Frontal cortex (tissue), 4 donors: ENCODE measurements at places on chromosomes 4 and X.

DNA sequence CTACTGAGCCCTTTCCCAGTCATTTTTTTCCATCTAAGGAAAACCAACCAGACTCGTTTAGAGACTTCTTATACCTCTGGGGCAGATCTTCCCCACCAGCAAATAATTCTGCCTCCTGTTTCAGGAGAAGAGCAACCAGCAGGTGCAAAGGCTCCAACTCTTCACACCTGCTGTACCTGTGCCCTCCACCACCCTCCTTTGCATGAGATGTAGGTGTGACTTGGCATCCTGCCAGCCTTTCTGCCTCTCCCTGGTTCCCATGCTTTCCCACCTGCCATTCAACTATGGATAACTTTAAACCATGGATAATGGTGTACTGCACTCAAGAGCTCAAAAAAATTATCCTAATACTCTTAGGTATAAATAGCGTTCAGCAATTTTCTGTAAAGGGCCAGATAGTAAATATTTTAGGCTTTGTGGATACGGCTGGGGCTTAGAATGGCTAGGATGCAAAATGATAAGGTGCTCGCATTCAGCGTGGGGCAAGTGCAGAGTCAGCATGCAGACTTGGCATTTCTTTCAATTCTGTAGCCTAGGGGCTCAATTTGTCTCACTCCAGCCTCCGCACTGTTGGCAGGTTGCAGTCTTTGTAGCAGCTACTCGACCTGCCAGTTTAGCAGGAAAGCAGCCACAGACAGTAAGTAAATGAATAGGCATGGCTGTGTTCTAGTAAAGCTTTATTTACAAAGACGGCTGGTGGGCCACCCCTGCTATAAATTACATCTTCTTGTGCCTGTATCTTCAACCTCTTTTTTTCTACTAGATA lies 79.8 kb downstream of the HCCS start:
- no peak for DNase-seq

DNA sequence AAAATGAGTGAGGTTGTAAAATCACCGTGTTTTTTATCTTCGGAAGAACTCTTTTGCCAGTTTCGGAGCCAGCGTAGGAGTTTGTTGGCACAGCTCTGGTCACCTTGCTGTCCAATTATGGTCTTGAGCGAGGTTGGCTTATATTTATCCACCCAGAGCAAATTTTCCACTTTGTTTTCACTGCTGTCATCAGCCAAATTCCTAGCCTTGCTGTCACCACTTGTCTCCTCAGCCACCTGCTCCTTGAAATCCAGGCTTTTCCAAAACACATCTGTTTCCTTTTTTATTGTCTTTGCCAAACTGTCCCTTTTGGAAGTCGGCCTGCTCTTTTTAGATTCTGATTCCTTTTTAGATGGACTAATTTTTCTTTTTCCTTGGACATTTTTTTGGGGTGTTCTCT lies 57.6 kb downstream of the RFC1 start:
- DNase-seq: no peak

DNA sequence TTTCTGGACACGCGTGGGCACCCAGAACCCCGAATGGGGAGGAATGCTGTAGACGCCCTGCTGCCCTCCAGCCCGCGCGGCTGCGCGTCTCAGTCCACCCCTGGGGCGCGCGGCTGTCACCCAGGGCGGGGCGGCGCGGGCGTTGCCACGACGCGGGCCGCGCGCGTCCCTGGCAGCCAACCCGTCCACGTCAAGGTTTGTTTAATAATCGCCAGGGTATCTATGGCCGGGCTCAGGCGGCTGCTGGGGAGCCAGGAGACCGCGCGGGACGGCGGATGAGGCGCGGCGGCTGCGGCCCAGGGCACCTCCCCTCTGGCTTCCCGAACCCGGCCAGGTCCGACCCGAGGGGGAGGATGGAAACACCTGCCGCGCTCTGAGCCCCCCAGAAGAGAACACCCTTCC lies at the start of gene SPATA18:
Gene SPATA18 (plus strand): TSS at position 92 of the 402 bp plus-strand sequence. CDS start 401 bp downstream, outside the sequence.
- DNase-seq: peak; percentile 48

GRCh38 chrX:72330131-72330530 lies 24.4 kb upstream of the CITED1 start:
- DNase-seq: no peak

- DNase-seq: no peak
These were observed 12.2 kb upstream of the EXOSC9 start for GRCh38 chr4:121788896-121789295.

DNA sequence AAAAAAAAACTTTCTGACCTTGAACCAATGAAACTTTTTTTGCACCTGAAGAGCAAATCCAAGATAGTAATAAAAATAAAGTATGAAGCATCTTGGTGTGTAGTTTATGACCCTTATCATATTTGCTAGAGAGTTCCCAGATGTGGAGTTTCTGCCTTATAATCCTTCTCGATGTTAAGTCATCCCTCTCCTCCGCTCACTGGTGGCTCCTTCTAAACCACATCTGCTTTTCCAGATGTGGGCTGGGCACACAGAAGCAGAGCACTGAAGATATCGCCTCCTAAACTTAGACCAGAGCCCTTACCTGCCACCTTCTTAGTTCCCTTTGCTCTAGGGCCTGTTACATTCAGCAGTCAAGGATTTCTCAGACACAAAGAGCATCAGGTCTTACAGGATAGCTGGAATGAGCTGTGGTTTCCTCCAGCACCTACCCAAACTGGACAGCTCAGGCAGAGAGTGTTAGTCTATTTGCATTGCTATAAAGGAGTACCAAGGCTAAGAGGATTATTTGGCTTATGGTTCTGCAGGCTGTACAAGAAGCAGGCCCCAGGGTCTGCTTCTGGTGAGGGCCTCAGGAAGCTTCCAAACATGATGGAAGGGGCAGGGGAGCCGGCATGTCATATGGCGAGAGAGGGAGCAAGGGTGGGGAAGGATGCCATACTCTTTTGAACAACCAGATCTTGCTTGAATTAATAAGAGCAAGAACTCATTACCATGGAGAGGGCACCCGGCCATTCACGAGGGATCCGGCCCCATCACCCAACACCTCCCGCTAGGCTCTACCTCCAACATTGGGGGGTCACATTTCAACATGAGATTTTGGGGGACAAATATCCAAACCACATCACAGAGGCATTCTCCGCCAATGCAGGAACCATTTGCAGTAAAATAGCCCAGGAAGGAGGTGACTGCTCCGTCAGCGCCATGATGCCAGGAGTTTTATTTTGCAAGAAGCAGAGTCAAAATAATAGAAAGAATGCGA lies 75.6 kb upstream of the HELT start:
- DNase-seq: no peak

GRCh38 chr4:16124232-16124631 lies 40.4 kb upstream of the PROM1 start:
- no peak for DNase-seq

- no peak for DNase-seq
These were observed 9.7 kb downstream of the EFNB1 start for GRCh38 chrX:68838571-68838910.

DNA sequence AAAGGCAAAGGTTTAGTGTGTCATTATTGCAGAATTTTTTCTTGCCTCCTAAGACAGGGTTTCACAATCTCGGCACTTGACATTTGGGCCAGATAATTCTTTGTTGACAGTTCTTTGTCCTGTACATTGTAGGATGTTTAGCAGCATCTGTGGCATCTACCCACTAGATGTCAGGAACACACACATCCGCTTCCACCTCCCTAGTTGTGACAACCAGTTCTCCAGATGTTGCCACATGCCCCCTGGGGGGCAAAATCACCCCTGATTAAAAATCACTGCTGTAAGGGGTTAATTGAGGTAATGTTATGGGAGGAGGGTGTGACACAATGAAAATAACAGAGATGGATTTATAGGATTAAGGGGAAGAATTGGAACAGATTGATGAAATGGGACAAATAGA lies 75.3 kb downstream of the HMGB2 start:
- no peak for DNase-seq

GRCh38 chr4:124322234-124323065 lies 390.1 kb downstream of the ANKRD50 start:
- DNase-seq: no peak

DNA sequence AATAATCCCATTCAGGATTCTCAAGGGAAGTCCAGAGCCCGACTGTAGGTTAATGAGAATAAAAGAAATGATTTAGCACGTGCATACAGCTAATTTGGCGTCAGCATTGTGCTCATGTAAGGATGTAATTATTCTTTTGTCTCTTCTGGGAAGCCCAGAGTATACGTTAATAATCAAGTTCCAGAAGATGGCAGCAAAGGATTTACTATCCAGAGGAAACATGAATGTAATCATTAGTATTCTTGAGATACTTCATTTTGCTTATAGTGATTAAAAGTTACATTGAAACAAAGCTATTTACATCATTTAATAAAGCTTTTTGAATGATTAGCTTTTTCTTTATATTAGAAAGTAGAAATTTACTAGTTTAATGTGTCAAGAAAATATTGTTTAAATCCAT lies 27.1 kb upstream of the MAP9 start:
- DNase-seq: no peak

DNA sequence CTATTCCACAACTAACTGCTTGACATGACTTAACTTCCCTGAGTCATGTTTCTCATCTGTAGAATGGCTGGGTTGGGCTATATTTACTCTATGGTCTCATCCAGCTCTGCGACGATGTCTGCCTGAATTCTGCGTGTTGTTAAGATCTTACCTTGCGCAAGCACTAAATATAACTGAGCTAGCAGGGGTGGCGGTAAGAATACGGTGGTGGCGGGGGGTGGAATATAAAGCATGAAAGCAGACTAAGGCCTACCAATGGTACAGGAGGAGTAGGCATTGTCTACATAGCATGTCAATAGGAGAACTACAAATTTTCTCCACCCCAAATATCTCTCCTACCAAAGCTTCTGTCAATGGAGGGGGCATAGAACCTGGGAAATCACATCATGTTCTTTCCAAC lies 45.7 kb upstream of the DCLK2 start:
- DNase-seq: no peak

DNA sequence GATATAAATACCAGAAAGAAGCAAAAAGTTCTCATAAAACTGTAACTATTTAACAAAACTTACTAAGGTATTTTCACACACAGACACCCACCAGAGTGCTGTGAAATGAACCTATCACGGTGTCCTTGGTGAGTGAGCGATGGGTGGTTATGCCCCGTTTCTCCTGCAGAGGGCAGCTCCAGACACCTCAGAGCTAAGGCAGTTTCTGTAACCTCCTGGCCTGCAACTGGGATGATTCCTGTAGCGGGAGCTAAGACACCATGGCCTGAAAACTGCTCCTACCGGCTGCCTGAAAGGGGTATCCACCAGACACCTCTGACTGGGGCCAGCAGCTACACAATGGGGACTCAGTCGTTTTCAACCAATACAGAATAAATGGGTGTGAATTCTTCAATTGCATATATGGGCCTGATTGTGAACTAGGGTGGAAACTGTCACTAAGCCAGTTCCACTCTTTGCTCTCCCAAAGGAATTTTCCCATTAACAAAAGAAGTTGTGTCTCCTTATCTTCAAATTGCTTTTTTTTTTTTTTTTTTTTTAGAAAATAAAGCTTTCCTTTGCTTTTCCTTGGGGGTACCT lies 2375.8 kb upstream of the TENM3 start:
- DNase-seq: peak; percentile 5

- no peak for DNase-seq
These were observed 98.8 kb downstream of the TTC29 start for GRCh38 chr4:146846882-146847281.

- DNase-seq: no peak
These were observed 160.9 kb upstream of the GIMD1 start for GRCh38 chr4:106529348-106530023.

GRCh38 chr4:181822005-181822375 lies 421.2 kb upstream of the TENM3 start:
- no peak for DNase-seq

DNA sequence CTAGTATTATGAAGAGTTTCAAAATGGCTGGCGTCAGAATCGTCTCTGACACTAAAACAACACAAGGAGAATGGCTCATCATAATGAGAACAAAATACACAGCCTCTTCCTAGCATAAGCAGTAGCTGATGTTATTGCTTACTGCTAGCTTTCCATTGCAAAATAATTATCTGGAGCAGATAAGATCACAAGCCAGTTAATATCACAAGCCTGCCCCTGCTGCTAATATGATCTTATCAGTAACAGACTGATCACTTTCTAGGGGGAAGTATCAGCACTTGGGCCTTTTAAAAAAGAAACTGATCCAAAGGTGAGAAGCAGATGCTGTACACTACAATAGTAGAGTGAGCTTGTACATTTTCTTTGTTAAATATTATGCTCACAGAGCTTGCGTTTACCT lies 554.8 kb upstream of the PABPC4L start:
- no peak for DNase-seq

GRCh38 chr4:77170926-77171325 lies 13.9 kb downstream of the CCNG2 start:
- no peak for DNase-seq

- no peak for DNase-seq
These were observed 362.2 kb upstream of the SPANXN4 start for GRCh38 chrX:142663330-142664095.

DNA sequence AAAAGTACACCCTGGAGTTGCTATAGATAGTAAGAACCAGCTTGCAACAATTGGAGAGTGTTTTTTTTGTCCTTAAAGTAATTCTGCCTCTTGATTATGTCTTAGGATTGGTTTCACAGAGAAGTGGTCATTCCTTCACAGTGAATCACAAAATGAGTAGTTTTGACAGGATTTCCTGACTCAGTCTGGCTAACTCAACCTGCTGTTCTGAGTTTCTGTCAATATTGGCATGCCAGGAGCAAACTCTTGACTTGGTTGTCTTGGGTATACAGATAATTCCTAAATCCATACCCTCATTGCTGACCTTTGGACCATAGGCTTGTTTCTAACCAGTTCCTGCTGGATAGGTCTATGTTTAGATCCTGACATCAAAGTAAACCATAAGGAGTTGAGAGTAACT lies 9.4 kb downstream of the FHIP1A start:
- no peak for DNase-seq

DNA sequence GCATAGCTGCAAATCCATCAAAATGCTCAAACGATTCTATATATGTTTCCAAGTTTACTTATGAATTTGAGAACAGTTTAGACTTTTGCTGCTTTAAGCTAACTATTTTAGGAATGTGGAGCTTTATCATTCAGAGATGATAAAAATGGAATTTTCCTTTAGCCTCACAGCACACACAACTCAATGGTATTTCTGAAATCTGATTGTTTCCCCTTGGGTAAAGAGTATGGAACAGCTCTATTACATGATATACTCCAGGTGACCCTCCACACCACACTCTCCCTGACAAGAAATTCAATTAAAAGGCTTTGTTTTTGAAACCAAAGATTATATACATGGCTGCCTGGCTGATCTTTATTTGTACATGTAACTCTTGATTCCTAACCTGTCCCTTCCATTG lies 120.0 kb downstream of the LUZP4 start:
- DNase-seq: no peak

DNA sequence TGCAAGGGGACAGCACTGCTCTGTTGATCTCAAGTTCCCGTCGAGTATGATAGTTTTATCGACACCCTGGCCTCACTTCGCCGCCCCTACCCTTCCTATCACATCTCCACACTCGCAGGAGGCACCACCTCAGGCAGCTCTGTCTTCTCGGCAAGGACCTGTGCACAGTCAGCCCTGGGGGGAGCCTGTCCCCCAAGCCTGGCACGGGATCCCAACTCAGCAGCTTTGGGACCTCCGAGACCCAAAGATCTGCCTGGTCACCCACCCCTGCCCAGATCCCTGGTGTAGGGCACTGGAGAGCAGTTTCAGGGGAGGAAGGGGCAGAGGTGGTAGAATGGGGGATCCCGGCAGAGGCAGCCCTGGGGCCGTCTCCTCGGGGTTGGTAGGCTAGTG lies 18.0 kb upstream of the UBA1 start:
- no peak for DNase-seq
